WTC11 (cell line): ENCODE measurements at places on chromosomes 5 and 9.

- no peak for DNase-seq
Measured at GRCh38 chr5:991472-992267, 16.9 kb upstream of the NKD2 start.

GRCh38 chr9:28999057-28999456 is 1425.8 kb upstream of the C9orf72 start:
- DNase-seq = no peak

- peak; percentile 75 for DNase-seq
Measured at GRCh38 chr9:117044241-117044640, 357.1 kb downstream of the TRIM32 start.

GRCh38 chr9:132415181-132415580 is 5.2 kb downstream of the CFAP77 start:
- DNase-seq = no peak

DNA sequence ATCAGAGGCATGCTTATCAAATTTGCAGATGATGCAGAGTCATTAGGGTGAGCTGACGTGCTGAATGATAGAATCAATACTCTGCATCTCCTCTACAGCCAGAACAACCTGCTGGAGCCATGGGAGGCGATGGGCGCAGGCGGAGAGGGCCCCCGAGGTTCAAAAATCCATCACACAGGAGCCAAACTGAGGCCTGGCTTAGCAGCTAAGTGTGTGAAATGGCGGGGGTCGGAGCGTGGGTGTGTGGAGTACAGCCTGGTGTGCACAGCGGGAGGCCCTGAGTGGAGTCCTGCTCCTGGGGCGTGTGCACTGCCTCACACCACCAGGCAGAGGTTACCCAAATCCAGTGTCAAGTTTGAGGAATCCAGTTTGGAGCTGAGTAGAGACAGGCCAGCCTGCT is 73.2 kb downstream of the MVB12B start:
- DNase-seq = no peak

- DNase-seq = no peak
Measured at GRCh38 chr9:112863746-112864145, 26.9 kb downstream of the SLC46A2 start.
